ENCODE measurements at places on chromosomes 2 and 18.

DNA sequence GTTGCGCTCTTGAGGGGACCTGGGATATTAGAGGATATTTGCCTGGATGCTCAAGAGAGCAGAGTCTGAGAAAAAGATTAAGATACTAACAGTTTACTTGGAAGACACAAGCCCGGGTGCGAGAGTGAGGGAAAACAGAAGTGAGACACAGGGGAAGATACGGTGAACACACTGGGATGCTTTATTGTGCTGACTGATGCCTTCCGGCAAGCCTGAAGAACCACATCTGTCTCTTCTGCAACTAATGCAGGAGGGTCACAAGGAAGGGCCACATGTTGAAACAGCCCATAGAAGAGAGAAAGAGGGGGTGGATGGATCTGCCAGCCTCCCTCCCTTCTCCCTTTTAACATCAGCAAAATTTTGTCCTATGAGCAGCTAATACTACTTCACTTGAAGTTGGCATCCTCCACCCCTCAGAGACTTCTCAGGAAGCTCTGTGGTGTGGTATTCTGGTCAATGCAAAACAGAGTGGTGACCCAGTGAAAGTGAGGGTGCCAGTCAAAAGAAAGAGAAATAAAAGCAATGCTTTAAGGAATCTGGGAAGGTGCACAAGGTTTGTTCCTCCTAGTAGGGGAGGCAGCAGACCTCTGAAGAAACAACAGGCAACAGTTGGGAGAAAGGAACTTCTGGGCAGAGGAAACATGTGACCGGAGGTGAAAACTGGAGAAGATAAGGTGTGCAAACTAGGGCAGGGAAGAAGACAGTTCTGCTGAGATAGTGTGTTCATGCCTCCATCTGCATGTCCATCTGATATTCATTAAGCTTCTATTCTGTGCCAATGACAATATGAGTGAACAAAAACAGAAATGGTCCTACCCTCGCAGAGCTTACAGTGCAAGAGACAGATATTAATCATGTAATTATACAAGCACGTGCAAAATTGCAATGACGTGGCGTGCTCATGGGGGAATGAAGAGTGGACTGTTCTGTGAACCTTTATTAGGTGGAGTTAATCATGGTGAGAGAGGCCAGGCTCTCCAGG lies 107.1 kb downstream of the LYPD6B start:
- no peak for DNase-seq

DNA sequence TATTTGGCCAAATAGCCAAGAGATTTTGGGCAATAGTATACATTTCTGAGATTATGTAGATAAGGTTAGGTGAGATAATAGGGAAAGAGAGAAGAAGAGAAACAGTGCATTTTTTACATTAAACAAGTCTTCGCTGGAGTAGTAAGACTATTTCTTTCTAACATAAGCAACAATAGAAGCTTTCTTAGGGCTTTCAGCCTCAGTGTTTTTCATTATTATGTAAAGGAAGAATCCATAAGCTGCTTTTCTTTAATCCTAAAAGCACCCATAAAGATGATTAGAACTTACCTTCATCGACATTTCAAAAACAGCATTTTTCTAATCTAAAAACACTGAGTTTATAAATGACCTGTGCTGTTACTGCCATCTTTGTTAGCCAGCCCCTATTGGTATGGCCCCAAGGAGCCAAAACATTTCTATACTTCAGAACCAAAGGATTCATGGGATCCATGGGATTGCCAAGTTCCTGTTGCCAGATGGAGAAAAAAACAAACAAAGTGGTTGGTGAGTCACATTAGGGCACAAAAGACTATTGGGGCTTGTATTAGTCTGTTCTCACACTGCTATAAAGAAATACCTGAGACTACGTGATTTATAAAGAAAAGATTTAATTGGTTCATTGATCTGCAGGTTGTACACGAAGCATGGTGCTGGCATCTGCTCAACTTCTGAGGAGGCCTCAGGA lies 88.2 kb downstream of the SCG2 start:
- DNase-seq = no peak

DNA sequence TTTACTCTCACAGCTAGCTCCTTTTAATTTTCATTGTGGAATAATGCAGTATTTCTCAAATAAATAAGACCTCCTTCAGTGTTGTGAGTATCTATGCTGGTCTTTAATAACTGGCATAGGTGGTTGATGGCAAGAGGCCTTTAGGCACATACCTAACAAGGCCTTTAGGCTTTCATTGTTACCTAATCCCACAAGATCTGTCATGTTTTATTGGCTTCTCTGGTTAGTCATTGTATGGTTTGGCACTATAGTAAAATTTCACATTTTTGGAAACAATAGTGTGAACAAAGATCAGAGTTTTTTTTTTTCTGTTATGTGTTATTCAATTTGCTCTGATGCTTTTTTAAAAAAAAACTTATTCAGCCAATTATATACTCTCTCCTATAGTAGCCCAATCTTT lies 89.8 kb upstream of the NEUROD1 start:
- DNase-seq = no peak

- DNase-seq = no peak
Measured at GRCh38 chr18:60888071-60888624, 445.1 kb upstream of the CDH20 start.

GRCh38 chr2:195667974-195668373 lies 10.9 kb downstream of the SLC39A10 start:
- no peak for DNase-seq

Measured in LNCaP clone FGC (cell line).